Stimulated activated CD8-positive, alpha-beta memory T cell treated with anti-CD3 and anti-CD28 coated beads, Interleukin-4, amount 100 ng/mL, for 1 hour (primary cell): ENCODE measurements at places on chromosomes 1 and 21.
A peak's percentile ranks its signal among the peaks of the same experiment; 100 is the strongest.

DNA sequence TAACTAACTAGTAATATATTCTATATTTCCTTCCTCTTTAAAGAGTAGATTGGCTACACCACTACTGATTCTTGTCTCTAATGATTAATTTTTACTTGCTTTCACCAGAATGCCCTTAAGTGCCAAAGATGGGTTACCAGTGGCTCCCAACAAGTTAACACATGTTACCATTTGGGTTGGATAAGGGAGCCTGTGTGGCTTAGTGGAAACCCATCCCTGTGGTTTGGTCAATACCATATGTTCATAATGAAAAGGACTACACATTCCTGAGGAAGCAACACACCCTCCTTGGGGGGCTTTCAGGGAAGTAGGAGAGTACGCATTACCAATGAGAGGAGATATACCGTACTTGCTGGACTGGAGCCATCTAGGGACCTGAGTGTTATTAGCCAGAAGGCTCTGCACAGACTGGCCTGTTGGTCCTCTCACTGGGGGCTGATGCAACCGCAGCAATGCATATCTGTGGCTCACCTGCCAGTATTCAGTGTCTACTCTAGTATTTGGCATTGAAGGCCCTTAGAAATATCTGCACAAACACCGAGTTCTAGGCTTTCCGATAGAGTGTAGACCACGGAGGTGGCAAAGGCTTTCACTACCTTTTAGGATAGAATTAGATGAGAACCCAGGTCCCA lies 29.3 kb upstream of the PLXNA2 start:
- DNase-seq, result no peak

- no peak for DNase-seq
Measured at GRCh38 chr1:59788825-59789224, 25.9 kb upstream of the HOOK1 start.

DNA sequence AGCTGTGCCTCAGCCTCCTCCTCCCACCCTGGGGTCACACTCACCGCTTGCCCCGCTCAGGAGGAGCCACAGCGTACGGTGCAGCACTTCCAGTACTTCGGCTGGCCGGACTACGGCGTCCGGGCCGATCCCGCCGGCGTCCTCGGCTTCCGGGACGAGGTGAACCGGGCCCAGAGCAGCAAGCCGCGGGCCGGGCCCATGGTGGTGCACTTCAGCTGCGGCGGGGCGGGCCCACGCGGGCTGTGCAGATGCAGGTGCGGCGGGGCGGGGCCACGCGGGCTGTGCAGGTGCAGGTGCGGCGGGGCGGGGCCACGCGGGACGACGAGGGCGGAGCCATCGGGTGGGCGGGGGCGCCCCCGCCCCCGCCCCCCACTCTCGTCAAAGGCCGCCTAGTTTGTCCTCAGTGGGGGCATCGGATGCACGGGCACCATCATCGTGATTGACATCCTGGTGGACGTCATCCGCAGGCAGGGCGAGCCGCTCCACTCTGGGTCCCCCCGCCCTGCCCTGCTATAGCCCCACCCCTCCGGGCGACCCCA lies 5.5 kb downstream of the RNF223 start:
- peak; percentile 12 for DNase-seq

DNA sequence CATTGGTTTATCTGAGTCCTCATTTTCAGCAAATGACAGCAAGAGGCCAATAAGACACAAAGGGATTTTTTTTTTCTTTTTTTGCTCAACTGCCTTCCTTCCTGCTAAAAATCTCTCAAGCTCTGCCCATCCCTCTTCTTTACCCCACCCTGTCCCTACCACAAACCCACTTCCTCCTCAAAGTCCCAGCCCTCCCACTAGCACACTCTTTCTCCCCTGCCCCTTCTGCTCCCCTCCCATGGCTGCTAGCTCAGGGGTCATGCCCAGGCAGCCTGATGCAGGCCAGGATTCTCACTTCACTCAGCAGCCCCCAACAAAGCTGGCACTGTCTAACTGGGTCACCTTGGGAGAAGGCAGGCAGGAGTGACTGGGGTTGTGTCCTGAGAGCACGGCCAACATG lies 28.8 kb upstream of the PPP2R5A start:
- DNase-seq, result no peak

GRCh38 chr1:158115126-158115525 lies 65.6 kb upstream of the CD1D start:
- no peak for DNase-seq

DNA sequence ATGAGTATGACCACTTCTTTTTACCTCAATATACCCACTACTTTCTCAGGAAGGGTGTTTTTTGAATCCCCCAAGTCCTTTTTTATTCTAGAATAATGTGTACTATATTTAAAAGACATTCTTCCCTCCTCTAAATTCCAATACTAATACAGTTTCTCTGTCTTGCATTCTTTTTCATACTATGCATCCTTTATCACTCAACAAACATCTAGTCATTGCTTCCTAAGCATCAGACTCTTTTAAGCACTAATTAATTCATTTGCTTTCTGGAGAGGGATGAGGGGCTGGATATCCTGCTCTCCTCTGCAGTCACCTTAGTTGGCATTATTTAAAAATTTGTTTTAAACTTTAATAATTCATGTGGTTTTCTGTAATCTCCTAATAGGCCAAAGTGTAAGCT lies 838.8 kb downstream of the KCNT2 start:
- no peak for DNase-seq

- peak; percentile 69 for DNase-seq
Measured at GRCh38 chr1:23772049-23772853, 6.0 kb upstream of the PITHD1 start.

DNA sequence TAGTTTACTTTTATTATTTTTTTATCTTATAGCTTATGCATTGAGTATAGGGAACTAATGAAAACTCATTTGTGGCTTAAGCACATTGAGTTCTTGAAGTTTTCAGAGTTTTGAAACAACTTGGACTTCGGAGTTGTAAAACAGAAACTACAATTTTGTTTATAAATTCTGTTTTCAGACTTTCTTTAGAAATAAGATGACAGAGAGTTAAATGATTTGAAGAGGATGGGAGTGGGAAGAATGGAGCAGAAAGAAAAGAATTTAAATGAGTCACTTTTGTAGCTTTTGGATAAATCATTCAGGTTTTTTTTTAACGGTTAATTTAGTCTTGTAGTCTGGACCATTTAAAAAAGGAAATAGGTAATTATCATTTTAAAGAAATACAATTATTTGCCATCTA lies 32.3 kb downstream of the INKA2 start:
- no peak for DNase-seq

GRCh38 chr1:32316903-32317277 lies 19.1 kb downstream of the MARCKSL1 start:
- DNase-seq, result no peak

- DNase-seq, result no peak
Measured at GRCh38 chr1:244958593-244958992, 94.2 kb upstream of the HNRNPU start.

DNA sequence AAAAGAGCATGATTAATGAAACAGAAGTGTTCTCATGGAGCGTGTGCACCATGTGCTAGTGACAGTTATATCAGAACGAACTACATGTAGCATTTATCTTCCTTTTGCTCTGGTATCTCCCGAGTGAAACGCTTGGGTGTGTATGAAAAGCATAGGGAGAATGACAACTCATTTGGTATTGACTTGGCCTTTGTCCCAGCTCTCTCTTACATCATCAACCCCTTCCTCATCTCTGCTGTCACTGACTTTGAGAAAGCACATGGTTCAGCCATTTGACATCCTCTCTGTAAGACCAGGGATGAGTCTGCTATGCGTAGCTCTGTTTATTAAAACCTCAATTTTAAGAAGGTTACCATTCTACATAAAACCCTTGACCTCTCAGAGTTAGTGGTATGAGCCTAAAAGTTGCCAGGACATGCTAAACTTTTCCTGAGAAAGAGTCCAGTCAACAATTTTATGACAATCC lies 201.0 kb downstream of the NRIP1 start:
- DNase-seq, result no peak

DNA sequence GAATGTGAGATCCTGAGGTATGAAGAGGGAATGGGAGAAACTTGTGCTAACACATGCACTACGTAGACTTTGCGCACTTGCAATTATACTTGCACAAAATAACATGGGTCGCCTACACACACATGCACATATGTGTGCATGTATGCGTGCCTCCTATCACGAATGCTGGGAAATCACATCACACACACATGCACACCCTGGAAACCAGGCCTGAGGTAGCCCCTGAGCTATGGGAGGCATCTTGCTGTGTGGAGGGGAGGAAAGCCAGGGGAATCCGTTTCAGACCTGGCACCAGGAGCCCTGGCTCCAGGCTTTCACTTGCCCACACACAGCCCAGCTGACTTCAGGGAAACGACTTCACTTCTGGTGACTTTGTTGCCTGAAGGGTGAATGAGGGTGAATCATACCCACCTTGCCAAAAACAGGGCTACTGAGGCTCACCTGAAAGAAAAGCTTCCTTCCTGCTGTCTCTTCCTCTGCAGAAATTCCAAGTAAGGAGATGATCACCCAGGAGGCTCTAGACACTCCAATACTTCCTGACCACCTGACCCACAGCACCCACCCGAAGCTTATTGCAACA lies 136.0 kb upstream of the NGF start:
- no peak for DNase-seq

DNA sequence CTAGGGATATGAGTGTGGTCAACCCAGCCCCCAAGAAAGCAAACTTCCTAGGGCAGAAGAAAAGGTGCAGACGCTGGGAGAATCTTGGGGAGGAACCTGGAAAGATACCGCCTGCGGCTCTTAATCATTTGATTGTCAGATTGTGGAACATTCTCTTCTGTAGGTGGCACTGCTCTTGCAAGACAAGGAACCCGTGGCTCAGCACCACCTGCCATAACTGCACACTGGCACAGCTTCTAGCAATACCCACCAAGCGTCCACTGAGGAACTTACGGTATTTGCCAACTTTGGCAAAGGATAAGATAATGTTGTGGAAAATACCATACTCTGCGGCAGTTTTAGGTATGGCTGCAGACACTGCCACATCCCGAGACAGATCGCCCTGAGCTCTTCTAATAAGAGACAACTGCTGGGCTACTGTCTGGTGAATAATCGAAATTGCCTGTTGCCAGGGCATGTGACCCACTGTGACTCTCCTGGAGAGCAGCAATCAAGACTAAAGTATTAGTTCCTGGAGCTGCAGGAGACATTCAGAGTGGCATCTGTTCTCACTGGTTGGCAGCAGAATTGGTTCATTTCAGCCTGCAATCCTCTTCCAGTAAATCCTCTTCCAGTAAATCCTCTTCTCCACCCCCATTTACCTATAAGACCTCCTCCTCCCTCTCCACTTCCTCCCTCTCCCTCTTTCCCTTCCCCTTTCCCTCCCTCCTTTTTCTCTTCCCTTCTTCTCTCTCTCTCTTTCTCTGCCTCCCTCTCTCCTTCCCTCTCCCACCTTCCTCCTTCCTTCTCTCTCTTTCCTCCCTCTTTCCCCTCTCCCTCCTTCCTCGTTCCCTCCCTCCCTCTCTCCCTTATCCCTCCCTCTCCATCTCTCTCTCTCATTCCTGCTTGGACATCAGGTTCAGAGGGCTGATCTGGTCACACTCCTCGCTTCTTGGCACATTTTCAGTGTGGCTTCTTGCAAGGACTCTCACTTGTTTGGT lies 49.7 kb upstream of the B3GALT5 start:
- no peak for DNase-seq

GRCh38 chr1:216388558-216388957 lies 34.7 kb downstream of the USH2A start:
- DNase-seq, result no peak

DNA sequence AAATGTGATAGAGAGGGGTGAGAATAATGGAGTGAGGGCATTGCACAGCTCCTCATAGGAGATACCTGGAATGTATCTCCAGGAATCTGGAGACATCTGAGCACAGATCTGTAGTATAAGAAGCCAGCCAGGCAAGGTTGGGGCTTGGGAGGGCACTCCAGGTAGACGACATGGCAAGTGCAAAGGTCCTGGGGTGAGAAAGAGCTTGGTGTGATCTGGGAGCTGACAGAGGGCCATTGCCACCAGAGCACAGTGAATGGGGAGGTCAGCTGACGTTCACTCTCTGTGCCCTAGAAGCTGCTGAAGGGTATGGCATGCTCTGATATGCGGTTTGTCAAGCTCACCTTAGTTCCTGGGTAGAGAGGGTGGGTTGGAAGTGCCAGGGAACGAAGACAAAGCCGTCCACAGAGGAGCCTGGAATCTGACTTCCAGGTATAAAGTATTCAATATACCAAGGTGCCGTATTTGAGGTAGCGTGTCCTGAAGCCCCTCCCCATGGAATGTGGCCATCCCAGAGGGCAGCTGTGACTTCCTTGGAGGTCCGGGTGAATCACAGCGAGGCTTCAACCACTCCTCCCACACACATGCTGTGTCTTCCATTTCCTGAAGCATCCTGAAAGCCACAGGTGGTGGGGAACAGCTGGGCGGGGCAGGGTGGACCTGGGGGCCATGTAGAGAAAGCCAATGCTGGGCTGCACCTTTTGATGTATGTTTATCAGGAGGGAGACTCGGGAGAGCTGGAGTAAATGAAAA lies 182.7 kb upstream of the KLHDC7A start:
- no peak for DNase-seq

GRCh38 chr1:229066591-229066990 lies 204.3 kb upstream of the RAB4A start:
- DNase-seq, result no peak

GRCh38 chr1:217891966-217892365 lies 260.8 kb downstream of the SPATA17 start:
- DNase-seq, result no peak

- DNase-seq, result no peak
Measured at GRCh38 chr1:78177708-78178270, 132.0 kb downstream of the GIPC2 start.

DNA sequence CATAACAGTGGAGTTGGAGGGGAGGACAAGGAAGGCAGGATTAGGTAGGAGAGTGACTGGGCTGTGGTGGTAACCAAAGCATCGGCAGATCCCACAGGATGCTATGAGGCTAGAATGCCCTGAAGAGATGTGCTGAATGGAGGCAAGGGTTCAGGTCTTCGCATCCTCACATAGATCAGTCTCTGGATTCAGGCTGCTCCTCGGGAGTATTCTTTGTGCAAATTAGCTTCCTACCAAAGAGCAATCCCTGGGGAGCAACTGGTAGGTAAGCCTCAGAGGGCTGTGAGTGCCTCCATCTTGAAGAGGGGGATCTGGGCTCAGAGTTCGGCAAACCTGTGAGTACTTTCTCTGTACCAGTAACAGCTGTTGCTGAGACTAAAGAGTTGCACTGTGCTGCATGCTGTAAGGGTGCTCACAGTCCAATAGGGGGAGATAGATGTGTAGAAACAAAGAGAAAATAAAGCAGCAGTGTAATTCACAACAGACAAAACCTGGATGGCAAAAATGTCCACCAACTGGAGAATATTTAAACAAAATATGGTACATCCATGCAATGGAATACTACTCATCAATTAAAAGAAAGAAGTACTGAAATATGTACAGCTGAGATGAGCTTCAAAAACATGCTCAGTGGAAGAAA lies 322.4 kb upstream of the DEPDC1 start:
- no peak for DNase-seq

DNA sequence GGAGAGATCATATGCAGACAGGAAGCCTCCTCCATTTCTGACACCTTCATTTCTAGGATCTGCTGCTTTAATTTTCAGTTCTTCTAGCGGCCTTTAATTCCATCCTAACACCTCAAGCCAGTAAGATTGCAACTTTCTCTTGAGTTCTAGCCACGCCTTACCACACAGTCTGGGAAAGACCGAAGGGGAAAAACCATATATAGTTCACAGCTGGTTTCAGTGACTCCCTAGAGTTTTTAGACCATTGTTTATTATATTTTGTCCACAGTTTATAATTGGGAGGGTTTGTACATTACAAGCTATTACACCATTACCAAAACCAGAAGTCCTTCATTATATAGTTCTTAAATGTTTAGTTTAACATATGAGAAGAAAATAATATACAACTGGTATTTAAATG lies 37.5 kb downstream of the DPH5 start:
- DNase-seq, result no peak

- DNase-seq, result peak; percentile 88
Measured at GRCh38 chr1:22451702-22452480, at the start of gene ZBTB40. ZBTB40 (plus strand) TSS chr1:22451851; CDS start chr1:22489949, 38,098 bp downstream.

- no peak for DNase-seq
Measured at GRCh38 chr1:66761221-66761620, 9.0 kb downstream of the DYNLT5 start.
